Small intestine (tissue), 16 donors: ENCODE measurements at places on chromosomes 4 and X. TPM values are rescaled to one million over a fixed set of nuclear protein-coding genes. Genes with fewer than 3 reads are reported as not detected.

The SLC39A8 gene
- 9.5 TPM for polyA plus RNA-seq

The IL2RG gene
- polyA plus RNA-seq = 21.0 TPM

The MAGEB10 gene
- not detected for polyA plus RNA-seq

The BTK gene
- polyA plus RNA-seq = 3.8 TPM

The TSPYL2 gene
- polyA plus RNA-seq = 20.7 TPM

The NAT8L gene
- not detected for polyA plus RNA-seq

The TRMT2B gene
- 8.7 TPM for polyA plus RNA-seq

The TMPRSS11F gene
- not detected for polyA plus RNA-seq

The TRIML1 gene
- polyA plus RNA-seq = not detected

The CLDN34 gene
- polyA plus RNA-seq = not detected

The CXorf49 gene
- not detected for polyA plus RNA-seq

The MAGEB4 gene
- not detected for polyA plus RNA-seq

The ABLIM2 gene
- polyA plus RNA-seq = 2.1 TPM

The SOX3 gene
- polyA plus RNA-seq = not detected

The MAN2B2 gene
- 4.1 TPM for polyA plus RNA-seq

The MTTP gene
- 232 TPM for polyA plus RNA-seq

The RAB39B gene
- not detected for polyA plus RNA-seq

The UCHL1 gene
- polyA plus RNA-seq = 134 TPM

The LARP1B gene
- polyA plus RNA-seq = 24.5 TPM

The ZNF280C gene
- polyA plus RNA-seq = 4.0 TPM

The SMARCA5 gene
- polyA plus RNA-seq = 49.8 TPM

The PAGE2B gene
- not detected for polyA plus RNA-seq

The NFKB1 gene
- polyA plus RNA-seq = 29.6 TPM

The APELA gene
- polyA plus RNA-seq = 1.9 TPM

The ACE2 gene
- polyA plus RNA-seq = 92.9 TPM

The ADGRL3 gene
- 1.9 TPM for polyA plus RNA-seq

The RTL5 gene
- polyA plus RNA-seq = 1.9 TPM

The DRD5 gene
- not detected for polyA plus RNA-seq

The PIR gene
- polyA plus RNA-seq = 3.9 TPM

The NXF2B gene
- 0.09 TPM for polyA plus RNA-seq

The AREG gene
- 13.2 TPM for polyA plus RNA-seq

The HTN1 gene
- polyA plus RNA-seq = not detected

The GAGE12E gene
- not detected for polyA plus RNA-seq

The DCAF8L2 gene
- polyA plus RNA-seq = not detected

The PPP2R2C gene
- 2.3 TPM for polyA plus RNA-seq

The DTHD1 gene
- 0.27 TPM for polyA plus RNA-seq

The FRMD7 gene
- polyA plus RNA-seq = not detected

The MAML3 gene
- 1.6 TPM for polyA plus RNA-seq

The DKC1 gene
- 56.0 TPM for polyA plus RNA-seq

The UGT2B7 gene
- polyA plus RNA-seq = 41.8 TPM

The LRAT gene
- polyA plus RNA-seq = 4.3 TPM

The SHOX gene
- polyA plus RNA-seq = not detected

The MTNR1A gene
- polyA plus RNA-seq = 0.24 TPM

The TBX22 gene
- polyA plus RNA-seq = not detected
